Activated naive CD4-positive, alpha-beta T cell treated with anti-CD3 and anti-CD28 coated beads, Interleukin-2, amount 50 U/mL, for 72 hours (primary cell): ENCODE measurements at places on chromosomes 3 and 15. TPM values are rescaled to one million over a fixed set of nuclear protein-coding genes. Genes with fewer than 3 reads are reported as not detected.

DNA sequence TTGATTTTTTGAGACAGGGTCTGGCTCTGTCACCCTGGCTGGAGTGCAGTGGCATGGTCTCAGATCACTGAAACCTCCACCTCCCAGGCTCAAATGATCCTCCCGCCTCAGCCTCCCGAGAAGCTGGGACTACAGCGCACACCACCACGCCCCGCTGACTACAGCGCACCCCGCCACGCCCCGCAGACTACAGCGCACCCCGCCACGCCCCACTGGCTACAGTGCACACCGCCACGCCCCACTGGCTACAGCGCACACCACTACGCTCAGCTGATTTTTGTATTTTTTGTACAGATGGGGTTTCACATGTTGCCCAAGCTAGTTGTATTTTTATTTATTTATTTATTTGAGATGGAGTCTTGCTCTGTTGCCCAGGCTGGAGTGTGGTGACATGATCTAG lies 35.6 kb downstream of the SLC51A start:
- DNase-seq = no peak

- DNase-seq = no peak
Measured at GRCh38 chr3:6717026-6717943, 143.6 kb upstream of the GRM7 start.

- no peak for DNase-seq
Measured at GRCh38 chr15:66089049-66089448, 164.5 kb downstream of the MEGF11 start.

GRCh38 chr15:52338891-52339290 lies 43.3 kb upstream of the MYO5C start:
- DNase-seq = no peak

GRCh38 chr15:82788496-82788895 lies 17.4 kb downstream of the FSD2 start:
- DNase-seq = no peak

The TF gene
- 0.93 TPM for total RNA-seq

The MAP2K1 gene
- 78.8 TPM for total RNA-seq

The GOLGA8T gene
- 0.14 TPM for total RNA-seq

- no peak for DNase-seq
Measured at GRCh38 chr3:59754456-59755129, 704.8 kb upstream of the CFAP20DC start.

DNA sequence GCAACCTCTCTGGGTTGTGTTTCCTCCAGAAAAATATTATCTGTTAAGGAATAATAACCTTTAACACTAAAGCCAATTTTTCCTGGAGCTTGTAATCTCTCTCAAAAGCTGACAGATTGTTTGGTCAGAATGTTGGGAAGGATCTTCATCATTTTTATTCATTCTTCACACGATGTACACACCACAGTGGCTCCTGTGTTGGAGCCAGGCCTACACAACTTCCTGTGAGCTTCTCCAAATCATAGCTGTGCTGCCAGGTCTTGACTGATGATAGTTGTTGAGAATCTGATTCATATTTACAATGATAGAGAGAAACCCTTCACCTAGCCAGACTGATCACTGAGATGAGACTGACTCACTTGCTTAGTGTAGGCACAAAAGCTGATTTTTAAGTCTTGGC lies 151.0 kb upstream of the ROBO2 start:
- DNase-seq = no peak

GRCh38 chr3:64354956-64355355 lies 129.7 kb upstream of the PRICKLE2 start:
- DNase-seq = no peak

The CRYGS gene
- total RNA-seq = 3.9 TPM

- DNase-seq = no peak
Measured at GRCh38 chr3:151107701-151108100, 22.2 kb downstream of the MED12L start.

The NR2E3 gene
- total RNA-seq = not detected

- no peak for DNase-seq
Measured at GRCh38 chr3:29773481-29773880, 492.6 kb downstream of the RBMS3 start.

- no peak for DNase-seq
Measured at GRCh38 chr15:58331560-58331912, 100.3 kb upstream of the LIPC start.

DNA sequence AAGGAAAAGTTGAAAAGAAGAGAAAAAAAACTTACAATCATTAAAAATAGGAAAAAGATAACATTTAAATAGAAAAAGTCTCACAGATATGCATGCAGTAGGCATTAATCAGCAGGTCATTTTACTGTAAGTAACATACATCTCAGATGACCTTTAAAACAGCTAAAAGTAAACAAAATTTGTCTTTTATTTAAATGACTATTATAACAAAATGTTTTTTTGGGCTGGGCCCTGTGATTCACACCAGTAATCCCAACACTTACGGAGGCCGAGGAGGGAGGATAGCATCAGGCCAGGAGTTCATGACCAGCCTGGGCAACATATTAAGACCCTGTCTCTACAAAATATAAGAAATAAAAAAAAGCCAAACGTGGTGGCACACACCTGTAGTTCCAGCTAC lies 14.7 kb downstream of the IQGAP1 start:
- DNase-seq = no peak

The CHAC1 gene
- total RNA-seq = 16.3 TPM

- no peak for DNase-seq
Measured at GRCh38 chr3:20935791-20936190, 749.8 kb upstream of the SGO1 start.

DNA sequence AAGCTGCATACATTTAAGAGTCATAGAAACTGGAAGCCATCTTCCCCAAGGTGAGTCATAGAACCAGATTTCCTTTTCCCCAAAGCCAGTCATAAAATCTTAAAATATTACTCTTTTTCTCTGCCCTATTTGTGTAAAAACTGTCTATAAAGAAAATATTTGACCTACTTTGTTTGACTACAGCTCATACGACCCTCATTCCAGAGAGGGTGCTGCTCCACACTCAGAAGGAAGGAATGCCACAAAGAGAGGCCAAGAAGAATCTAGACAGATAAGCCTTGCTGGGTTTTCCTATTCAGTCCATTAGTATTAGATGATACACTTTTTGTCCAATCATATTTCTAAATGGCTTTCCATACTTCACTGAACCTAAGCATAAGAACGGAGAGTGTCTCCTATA lies 671.6 kb upstream of the SGO1 start:
- DNase-seq = no peak

GRCh38 chr15:48400086-48400485 lies 68.9 kb downstream of the DUT start:
- DNase-seq = no peak

- no peak for DNase-seq
Measured at GRCh38 chr15:29925227-29926082, 103.2 kb upstream of the TJP1 start.

- DNase-seq = no peak
Measured at GRCh38 chr3:104514371-104514770, 852.3 kb upstream of the ALCAM start.

DNA sequence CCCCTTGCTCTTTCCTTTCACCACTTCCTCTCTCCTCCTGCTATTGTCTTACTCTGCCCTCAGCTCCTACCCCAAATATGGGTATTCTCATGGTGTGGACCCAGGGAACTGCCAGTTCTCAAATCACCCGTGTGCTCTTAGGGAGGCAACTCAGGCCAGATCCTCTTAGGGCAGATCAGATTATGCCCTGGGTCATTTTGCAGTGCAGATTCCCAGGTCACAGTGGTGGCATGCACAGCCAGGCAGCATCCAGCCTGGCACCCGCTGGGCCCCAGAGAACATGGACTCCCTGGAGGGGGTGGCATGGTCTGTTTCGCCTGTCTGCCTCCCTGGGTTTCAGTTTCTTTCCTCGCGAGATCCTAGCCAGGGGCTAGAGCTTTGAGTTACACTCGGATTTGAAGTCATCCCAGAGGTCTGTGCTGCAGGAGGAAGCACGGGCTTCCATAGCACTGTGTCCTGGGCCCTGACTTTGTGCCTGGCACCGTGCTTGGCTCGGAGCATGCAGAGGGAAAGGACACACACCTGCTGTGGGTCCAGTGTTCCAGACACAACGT lies 96.1 kb downstream of the TOP2B start:
- DNase-seq = no peak

GRCh38 chr3:54376142-54376807 lies 253.9 kb downstream of the CACNA2D3 start:
- no peak for DNase-seq

The ALDH1L1 gene
- 0.18 TPM for total RNA-seq

DNA sequence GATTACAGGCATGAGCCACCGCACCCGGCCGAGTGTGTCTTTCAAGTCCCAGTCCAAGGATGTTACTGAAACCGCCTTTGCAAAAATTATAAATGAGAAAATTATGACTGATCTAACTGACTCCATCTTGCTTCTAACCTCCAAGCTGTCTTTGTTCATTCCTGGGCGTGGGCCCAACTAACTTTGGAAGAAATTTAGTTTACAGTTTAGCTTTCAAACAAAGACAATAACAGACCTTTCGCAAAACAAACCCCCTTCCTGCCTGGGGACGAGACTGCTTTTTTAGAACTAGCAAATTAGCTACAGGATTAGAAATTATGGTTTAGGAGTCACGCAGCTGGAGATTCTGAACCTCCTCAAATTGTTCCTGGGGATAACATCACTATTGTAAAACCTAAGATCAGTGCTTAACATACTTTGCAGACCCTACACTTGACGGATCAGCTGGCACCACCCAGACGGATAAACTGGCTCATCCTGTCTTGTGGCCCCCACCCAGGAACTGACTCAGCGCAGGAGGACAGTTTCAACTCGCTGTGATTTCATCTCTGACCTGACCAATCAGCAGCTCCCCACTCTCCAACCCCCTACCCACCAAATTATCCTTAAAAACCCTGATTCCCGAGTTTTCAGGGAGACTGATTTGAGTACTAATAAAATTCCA lies 23.8 kb downstream of the NANOGP8 start:
- DNase-seq = no peak

The FAH gene
- 70.6 TPM for total RNA-seq

- no peak for DNase-seq
Measured at GRCh38 chr3:179766416-179767133, 113.7 kb downstream of the USP13 start.

GRCh38 chr3:188608401-188608800 lies 454.4 kb downstream of the LPP start:
- no peak for DNase-seq

DNA sequence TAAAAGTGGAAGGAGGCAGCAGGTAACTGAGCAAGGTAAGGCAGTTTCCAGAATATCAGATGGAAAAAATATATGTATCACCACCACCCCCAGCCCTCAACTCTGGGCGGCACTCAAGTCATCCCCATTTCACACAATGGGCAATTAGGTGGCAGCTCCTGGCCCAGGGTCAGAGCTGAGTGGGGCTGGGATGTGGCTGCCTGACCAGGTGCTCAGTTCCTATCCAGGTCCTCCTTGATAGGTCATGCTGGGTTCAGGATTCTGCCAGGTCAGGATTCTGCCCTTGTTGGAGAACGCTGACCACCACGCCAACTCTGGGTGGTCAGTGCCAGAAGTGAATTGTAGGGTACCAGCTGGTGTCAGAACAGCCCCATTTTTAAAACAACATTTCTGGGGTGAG lies 29.5 kb downstream of the RAB6B start:
- no peak for DNase-seq

GRCh38 chr3:36945333-36945980 lies 603 bp upstream of the TRANK1 start:
- no peak for DNase-seq

- DNase-seq = no peak
Measured at GRCh38 chr3:179981646-179982045, 55.1 kb downstream of the PEX5L start.

DNA sequence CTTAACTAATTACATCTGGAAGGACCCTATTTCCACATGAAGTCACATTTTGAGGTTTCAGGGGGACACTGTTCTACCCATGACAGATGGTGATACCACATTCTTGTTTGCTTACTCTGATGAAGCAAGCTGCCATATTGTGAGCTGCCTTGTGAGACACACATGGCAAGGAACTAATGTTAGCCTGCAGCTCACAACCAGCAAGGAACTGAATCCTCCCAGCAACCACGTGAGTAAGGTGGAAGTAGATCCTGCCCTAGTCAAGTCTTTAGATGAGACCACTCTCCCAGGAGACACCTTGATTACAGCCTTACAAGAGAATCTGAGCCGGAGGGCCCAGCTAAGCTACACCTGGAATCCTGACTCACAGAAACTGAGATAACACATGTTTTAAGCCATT lies 160.1 kb downstream of the PDE8A start:
- DNase-seq = no peak

- DNase-seq = no peak
Measured at GRCh38 chr15:51818150-51818549, 11.3 kb upstream of the TMOD3 start.

DNA sequence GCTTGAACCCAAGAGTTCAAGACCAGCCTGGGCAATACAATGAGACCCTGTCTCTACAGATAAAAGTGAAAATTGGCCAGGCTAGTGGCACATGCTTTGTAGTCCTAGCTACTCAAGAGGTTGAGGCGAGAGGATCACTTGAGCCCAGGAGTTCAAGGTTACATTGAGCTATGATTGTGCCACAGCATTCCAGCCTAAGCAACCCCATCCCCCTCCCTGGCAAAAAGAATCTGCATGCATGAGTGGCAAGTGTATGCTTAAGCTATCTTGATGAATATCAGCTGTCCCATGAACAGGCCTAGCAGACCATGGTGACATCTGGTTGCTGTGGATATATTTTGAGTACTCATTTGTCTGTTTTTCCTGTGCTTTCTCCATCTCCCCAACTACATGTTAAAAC lies 4.7 kb downstream of the ATRIP start:
- DNase-seq = no peak

DNA sequence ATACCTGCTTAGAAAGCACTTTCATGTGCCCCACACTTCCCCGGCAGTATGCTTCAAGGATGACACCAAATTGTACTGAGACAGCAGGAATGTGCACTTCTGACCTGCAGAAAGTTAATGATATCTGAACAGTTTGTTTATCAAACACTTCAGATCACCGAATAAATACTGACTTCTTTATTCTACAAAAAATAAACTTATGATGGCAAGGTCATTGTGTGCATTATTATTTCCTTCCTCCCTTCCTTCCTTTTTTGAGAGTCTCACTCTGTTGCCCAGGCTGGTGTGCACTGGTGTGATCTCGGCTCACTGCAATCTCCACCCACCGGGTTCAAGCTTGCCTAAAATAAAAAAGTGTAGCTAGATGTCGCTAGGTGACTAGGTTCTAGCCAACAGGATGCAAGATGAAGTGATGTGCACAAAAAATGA lies 80.3 kb downstream of the FAIM start:
- no peak for DNase-seq
